ENCODE measurements at places on chromosomes 13 and 19.

DNA sequence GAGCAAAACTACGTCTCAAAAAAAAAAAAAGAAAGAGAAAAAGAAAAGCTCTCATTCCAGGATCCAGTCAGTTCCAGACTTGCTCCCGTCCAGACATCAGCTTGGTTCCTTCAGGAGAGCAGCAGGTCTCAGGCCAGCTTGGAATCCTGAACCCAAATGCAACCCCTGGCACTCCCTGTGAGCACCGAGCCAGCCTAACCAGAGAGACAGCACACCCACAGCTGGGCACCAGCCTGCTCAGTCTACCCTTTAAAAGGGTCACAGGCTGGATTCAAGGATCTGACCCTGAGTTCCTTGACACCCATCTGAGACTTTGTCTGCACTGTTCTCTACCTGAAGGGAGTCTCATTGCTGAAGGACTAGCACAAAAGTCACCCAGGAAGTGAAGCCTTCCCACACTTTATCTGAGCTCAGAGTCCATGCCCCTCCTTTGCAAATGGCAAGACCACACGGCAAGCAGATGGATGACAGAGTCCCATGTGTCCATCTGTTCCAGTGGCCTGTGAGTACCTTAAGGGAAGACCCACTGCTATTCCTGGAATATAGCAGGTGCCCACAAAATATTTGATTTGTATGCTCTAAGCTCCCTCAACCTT, 1.4 kb downstream of the PEPD start:
- no peak for DNase-seq

DNA sequence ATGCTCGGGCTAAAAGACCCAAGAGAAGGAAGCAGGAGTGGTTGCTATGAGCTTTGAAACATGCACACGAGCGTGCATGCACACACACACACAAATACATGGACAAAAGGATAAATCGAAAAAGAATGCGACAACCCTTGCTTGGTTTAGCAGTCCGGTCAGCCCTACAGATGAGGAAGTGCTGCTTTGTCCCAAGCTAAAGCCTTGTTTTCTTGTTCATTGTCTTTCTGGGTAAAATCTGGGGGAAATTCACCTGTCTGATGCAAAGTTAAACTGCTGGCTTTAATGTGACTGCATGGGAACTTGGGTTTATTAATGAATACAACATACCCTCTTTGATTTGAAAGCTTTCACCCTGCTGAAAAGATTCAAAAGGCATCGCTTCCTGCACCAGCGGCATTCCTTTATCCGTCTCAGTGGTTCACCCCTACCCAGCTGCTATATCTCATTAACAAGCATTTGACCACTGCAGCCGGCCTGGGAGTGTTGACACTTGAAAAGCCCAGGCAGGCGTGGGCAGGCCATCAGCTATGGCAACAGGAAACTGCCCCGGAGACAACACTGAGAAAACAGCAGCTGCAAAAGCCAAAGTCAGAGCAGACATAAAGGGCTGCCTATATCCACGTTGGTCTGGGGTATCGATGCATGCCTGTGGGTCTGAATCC, 301.7 kb downstream of the NDFIP2 start:
- no peak for DNase-seq

DNA sequence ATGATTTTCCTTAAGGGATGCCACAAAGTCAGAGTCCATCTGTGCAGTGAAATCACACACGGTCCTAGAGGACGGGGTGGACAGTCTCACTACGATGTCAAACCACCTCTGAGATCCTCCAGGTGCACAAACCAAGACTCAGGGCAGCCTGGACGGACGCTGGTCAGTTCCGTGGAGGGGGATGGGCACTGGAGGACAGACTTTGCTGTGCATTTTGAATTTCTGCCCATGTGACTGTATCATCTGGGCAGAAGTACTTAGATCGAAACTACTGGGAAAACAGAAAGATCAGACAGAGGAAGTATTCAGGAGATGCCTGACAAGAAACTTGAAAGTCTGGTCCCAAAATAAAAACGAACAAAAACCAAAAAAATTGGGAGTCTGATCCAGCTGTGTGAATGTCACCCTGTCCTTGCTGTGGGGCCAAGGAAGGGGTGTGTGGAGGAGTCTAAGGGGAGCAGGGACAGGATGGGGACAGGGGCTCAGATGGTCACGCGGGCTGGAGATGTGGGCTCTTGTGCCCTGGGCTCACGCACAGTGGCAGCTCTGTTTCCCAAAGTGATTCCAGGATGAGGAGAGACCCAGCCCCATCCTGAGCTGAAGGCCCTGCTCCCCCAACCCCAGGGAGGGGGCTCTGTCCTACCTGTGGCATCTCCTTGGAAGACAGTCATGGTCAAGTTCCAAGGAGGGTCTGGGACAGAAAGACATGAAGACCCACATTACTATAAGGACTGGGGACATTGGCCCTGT, 1.5 kb downstream of the SIGLEC8 start:
- DNase-seq, result no peak

DNA sequence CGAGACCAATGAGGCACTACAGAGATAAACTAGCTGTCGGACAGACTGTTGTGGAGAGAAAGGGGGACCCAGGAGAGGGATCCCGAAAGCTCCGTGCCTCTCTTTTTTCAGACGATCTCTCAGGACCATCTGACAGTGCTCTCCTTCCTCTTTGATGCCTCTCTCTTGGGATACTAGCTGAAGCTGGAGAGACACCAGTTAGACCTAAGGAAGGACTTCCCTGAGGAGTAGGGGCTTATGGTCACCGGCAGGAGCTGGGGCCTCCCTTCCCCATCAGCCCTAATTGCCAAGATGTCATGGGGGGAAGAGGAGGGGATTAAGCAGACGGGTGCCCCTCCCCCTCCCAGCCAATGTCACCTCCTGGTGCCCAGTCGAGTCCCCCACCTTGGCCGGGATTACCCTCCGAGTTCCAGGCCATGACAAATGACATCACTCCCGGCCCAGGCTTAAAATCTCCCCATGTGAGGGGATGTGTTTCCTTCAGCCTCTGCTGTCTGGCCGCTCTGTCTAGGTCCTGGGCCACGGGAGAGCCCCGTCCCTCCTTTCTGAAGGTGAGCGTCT, at the start of gene CRX:
CRX (plus strand) TSS at position 478 of the 561 bp plus-strand sequence. CDS start 12,507 bp downstream, outside the sequence.
- no peak for DNase-seq

Data from activated CD8-positive, alpha-beta memory T cell treated with anti-CD3 and anti-CD28 coated beads for 4 hours (primary cell).